ENCODE measurements at places on chromosomes 16 and 17. TPM values are rescaled to one million over a fixed set of nuclear protein-coding genes. Genes with fewer than 3 reads are reported as not detected.

The AIPL1 gene
- not detected for total RNA-seq

The NPIPA3 gene
- total RNA-seq = 6.1 TPM

The CLEC19A gene
- total RNA-seq = not detected

The GLP2R gene
- not detected for total RNA-seq

The KRT25 gene
- total RNA-seq = not detected

The CAMTA2 gene
- total RNA-seq = 54.4 TPM

The SLC52A1 gene
- total RNA-seq = 0.58 TPM

The SULT1A3 gene
- total RNA-seq = 31.6 TPM

The PLLP gene
- total RNA-seq = 0.66 TPM

The HEATR3 gene
- 28.0 TPM for total RNA-seq

The CALB2 gene
- not detected for total RNA-seq

The GDPD1 gene
- total RNA-seq = 2.1 TPM
